ENCODE measurements at places on chromosomes 5 and 9.

DNA sequence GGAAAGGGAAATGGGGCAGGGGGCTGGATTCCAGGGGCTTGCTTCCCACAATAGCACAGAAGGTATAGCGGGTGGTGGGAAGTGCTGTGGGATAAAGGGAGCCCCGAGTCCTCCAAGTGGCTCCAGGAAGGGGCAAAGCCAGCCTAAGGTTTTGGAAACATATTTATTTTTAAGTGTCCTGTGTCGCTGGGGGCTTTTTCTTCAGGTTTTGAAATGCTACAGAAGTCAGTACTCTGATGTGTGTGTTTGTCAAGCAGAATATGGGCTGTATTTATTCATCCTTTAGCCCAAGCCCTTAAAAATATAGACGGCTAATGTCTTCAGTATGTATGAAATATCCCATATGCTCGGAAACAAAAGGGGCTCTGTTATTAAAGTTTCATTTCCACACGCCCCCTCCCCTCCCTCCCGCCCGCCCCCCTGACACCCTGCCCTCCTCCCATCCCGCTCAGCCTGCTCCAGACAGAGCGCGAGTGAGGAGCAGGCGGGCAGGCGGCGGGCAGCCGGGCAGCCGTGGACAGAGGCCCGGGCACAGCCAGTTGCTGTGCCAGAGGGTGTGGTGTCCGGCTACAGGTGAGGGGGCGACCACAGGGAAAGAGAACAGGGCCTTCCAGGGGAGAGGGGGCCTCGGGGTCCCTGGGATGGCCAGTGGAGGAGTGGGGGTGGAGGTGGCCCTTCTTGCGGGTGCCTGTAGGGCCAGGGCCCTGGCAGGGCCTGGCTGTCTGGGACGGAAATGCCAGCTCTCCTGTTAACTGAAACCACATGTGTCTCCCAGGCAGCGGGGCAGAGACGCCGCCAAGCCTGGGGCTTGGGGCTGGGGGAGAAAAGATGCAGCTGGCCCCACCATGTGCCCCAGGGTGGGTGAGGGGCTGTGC, 39.6 kb upstream of the SYNPO start:
- no peak for DNase-seq

GRCh38 chr9:35489313-35490154, at the start of gene RUSC2:
RUSC2 (plus strand) TSS chr9:35490111; CDS start chr9:35546522, 56,411 bp downstream.
- DNase-seq = no peak

GRCh38 chr5:173324115-173325001, 3.9 kb downstream of the STC2 start:
- no peak for DNase-seq

DNA sequence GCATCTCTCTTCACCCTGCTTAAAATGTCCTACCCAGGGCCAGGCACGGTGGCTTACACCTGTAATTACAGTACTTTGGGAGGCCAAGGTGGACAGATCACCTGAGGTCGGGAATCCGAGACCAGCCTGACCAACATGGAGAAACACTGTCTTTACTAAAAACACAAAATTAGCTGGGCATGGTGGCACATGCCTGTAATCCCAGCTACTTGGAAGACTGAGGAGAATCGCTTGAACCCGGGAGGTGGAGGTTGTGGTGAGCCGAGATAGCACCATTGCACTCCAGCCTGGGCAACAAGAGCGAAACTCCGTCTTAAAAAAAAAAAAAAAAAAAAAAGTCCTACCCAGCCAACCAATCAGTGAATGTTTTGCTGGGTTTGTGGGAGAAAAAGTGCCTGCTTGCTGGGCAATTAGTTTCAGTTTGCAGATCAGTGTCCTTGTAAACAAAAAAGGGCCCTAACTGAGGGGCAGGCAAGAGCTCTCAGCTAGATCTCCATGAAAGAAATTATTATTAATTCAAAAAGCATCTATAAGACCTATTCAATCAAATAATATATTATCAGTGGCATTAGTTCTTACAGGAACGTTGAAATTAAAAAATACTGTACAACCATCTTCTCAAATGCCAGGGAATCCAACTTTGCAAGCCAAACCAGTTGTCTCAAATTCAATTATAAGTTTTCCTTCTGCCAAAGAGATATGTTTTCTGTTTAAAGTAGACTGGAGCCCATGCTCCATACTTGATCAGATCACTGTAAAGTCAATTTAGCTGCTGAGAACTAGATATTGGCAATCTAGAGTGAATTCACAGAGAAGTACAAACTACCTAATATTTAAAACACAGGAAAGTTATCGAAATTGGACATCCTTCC, 3.9 kb downstream of the MEGF9 start:
- DNase-seq = no peak

DNA sequence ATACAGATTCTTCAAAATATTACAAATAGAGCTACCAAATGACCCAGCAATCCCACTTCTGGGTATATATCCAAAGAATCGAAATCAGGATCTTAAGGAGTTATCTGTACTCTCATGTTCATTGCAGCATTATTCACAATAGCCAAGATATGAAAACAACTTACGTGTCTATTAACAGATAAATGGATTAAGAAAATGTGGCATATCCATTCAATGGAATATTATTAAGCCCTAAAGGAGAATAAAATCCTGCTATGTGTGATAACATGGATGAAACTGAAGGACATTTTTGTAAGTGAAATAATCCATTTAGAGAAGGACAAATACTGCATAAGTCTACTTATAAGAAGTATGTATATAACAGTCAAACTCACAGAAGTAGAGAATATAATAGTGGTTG, 450.6 kb downstream of the TMEM232 start:
- DNase-seq = no peak

DNA sequence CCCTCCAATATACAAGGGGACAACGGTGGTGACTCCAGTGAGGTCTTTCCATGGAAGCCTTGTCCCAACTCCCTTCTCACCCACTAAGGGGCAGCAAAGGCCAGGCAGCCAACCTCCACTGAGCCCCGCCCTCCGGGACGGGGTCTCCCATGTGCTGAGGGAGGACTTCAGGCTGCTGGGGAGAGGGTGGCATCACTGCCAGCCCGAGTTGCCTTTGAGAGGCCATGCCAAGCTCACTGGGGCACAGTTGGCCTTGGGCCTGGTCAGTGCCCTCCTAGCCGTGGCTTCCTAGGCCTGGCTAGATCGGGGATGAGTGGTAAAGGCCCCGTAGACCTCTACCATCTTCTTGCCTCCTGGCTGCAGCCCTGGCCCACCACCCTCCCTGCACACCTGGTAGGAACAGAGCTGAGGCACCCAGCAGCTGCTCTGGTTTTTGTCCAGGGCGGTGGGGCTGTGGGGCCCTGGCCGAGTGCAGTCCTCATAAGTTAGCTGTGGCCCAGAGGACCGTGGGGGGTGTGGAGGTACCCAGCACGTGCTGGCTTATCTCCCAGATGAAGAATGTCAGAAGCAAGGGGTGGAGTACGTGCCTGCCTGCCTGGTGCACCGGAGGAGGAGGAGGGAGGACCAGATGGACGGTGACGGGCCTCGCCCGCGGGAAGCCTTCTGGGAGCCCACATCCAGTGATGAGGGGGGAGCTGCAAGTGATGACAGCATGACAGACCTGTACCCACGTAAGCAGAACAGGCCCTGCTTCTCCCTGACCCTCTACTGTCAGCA, 3.2 kb downstream of the SURF2 start:
- no peak for DNase-seq

GRCh38 chr5:179121667-179122111, 61.5 kb downstream of the ZNF354C start:
- no peak for DNase-seq

All from activated naive CD8-positive, alpha-beta T cell treated with anti-CD3 and anti-CD28 coated beads, Interleukin-2, amount 50 U/mL, for 16 hours (primary cell).